Stimulated activated CD4-positive, alpha-beta T cell treated with anti-CD3 and anti-CD28 coated beads, Interleukin-2, amount 100 ng/mL, for 48 hours (primary cell): ENCODE measurements at places on chromosomes 5 and 9.
A peak's percentile ranks its signal among the peaks of the same experiment; 100 is the strongest.

DNA sequence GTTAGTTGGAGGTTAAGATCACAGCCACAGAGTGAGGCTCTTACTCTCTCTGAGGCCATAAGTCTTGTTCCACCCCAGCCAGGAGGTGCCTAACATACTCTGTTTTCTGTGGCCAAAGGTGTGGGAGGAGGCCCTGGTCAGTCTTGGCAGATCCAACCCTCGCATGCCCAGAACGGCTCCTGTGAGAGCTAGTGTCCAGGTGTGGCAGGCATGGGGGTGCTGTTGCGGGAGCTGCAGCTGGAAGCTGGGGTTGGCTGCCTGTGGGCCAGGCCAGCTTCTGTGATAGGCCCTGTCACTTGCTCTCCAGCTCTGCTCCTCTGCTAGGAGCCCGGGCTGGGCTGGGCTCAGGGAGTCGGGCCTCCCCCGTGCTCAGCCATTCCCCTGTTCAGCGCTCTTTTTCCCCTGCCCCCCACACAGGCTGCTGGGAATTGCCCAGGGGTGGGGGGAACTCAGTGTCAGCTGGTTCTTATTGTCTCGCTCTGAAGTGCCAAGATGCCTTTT lies 31.6 kb downstream of the IER5L start:
- DNase-seq: no peak

DNA sequence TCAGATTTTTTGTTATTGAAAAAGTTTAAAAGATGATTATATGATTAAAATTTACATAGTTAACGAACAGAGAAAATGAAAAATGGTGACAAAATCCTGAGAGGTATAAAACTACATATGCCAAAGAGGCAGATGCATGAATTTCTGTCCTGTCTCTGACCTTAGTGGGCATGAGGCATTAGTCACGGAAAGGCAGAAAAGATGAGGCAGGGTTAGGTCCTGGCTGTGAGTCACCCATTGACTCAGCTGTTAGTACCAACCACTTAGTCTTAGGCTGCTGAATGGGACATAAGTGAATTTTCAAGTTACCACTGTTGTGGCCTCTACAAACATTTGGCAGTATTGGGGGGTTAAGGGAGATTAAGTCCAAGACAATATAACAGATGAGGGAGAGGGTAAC lies 33.1 kb downstream of the RASA1 start:
- peak; percentile 35 for DNase-seq

GRCh38 chr9:106616026-106616425 lies 246.9 kb upstream of the ZNF462 start:
- DNase-seq: no peak

DNA sequence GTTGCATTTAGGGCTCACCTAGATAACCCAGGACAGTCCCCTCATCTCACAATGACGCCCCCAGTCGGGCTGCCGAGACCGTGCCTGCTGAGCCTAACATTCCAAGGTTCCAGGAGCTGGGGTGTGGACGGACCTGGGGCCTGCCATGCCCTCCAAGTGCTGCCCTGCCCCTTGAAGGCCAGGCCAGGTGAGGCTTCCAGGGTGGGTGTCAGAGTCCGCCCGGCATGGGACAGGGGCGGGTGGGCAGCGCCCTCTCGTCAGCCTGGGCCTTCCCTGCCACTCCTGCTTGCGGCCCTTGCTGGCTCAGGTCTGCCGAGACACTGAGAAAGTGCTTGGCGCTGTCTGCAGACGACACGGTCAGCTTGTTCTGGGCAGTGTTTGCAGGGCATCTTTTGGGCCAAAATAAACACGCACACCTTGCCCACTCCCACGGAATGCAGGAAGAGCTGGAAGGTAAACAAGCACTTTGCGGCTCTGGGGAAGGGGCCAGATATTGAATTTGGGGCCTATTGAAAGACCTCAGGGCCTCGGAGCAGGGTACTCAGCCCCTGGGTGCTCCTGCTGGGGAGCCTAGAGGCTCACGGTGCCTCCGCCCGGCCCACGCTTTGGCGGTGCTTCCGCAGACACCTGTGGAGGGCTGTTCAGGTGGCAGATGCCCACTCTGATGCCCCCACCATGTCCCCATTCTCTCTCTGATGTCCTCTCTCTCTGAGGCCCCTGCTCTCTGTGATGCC lies 4.2 kb upstream of the SCGB3A1 start:
- no peak for DNase-seq

- DNase-seq: peak; percentile 70
These were observed 52.3 kb downstream of the PSD2 start for GRCh38 chr5:139847790-139848507.

GRCh38 chr9:13263511-13263910 lies 16.0 kb downstream of the MPDZ start:
- DNase-seq: no peak

DNA sequence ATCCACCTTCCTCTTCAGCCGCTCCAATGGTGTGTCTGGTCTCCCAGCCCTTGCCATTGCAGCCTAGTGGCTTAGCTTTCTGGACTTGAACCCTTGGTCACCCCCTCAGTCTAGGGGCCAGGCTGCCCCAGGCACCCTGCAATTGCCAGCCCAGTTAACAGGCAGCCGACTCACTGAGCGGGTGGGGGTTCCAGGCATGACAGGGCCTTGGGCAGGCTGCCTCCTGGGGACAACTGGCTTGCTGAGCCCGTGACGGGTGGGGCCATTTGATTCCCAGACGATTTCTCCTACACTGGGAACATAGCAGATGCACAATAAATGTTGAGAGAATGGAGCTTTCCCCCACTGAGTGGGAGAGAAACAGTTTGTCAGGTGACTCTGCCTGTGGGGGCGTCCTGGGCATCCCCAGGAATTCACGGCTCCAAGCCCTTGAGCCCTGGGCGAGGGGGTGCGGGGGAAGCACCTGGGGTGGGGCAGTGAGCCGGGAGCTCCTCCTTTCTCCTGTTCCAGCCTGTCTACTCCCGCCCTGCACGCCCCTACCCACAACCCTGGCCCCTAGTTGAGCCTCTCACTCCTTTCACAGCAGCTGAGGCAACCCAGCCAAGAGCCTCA lies 12.6 kb upstream of the AQP7 start:
- no peak for DNase-seq

GRCh38 chr5:65766175-65766574 lies 44.2 kb downstream of the NLN start:
- no peak for DNase-seq

- no peak for DNase-seq
These were observed 1.2 kb upstream of the CCDC69 start for GRCh38 chr5:151225071-151225470.

DNA sequence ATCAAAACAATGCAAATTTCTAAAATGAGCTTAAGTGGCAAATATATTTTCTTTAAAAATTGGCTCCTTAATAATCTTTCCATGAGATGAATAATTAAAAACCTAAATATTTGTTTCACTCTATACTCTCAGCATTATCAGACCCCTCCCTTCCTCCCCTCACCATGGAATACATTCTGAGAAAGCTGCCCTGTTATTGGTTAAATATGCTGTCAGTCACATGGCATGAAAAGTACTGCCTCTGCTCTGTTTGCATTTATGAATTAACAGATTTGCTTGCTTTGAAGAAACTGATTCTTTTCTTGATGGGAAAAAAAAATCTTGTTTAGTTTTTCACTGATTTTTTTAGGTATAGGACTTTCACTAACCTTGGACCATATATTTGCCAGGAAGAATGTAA lies 17.0 kb upstream of the RPS23 start:
- DNase-seq: no peak
